ENCODE measurements at places on chromosomes 7 and 10. TPM values are rescaled to one million over a fixed set of nuclear protein-coding genes. Genes with fewer than 3 reads are reported as not detected.

Gene CTNNA3
- total RNA-seq = 2.3 TPM

DNA sequence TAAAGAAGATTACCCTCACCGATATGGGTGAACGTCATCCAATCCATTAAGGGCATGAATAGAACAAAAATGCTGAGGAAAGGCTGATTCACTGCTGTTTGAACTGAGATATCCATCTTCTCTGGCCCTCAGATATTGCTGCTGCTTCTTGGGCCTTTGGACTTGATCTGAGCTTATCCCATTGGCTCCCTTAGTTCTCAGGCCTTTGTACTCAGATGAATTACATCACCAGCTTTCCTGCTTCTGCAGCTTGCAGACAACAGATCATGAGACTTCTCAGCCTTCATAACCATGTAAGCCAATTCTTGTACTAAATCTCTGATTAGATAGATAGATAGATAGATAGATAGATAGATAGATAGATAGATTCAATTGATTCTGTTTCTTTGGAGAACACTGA, 40.2 kb downstream of the CYCS start:
- no peak for DNase-seq
- H3K36me3 ChIP-seq = no peaks in the 10 kb centered on the region
- no peak overlapping the region for H3K4me3 ChIP-seq

- peaks cover 15% of the 10 kb centered on the region for H3K36me3 ChIP-seq
- H3K4me3 ChIP-seq = no peak overlapping the region
- H3K4me1 ChIP-seq = peaks cover 3% of the 10 kb centered on the region
- peaks cover 8% of the 10 kb centered on the region for H3K27me3 ChIP-seq
These were observed 106.4 kb upstream of the TCF7L2 start for GRCh38 chr10:112843623-112844022.

Gene PRPS1L1
- total RNA-seq = not detected

DNA sequence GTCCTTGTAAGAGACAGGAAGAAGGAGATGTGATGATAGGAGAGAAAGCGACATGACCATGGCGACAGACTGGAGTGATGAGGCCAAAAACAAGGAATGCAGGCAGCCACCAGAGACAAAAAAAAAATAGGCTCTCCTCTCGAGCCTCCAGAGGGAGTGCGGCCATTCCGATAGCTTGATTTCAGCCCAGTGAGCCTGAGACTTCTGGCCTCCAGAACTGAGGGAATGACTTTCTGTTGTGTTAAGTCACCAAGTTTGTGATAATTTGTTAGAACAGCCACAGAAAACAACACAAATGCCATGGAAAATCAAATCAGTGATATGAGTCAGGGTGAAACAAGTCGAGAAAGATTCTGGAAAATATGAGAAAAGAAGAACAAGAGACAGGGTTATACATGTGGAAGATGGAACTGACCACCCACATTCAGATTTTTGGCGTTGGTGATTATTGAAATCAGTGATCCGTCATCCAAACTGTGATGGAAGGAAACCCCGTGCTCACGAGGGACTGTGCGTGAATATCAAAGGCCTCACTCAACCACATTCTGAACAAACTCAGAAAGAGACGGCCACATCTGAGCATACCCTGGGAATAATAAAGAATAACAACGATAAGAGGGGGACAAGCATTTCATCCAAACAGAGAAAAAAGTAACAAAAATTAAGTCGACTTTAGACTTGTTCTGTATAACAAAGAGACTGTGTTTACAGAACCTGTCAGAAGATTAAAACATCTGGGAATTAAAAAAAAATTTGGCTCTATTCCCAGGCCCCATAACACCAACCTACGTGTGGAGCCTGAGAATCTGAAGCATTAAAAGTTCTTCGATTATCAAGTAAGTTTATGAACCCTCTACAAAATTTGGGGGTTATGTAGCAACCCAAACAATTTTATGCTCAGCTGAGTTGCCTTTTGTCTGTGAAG, 72.1 kb downstream of the EEPD1 start:
- H3K27me3 ChIP-seq = no peaks in the 10 kb centered on the region
- no peak overlapping the region for H3K27ac ChIP-seq
- DNase-seq = no peak

Gene IKZF1
- 3.1 TPM for total RNA-seq

GRCh38 chr10:116706281-116706680, 36.1 kb downstream of the HSPA12A start:
- no peak overlapping the region for H3K27ac ChIP-seq
- no peak overlapping the region for H3K4me3 ChIP-seq
- DNase-seq = no peak
- no peaks in the 10 kb centered on the region for H3K36me3 ChIP-seq

DNA sequence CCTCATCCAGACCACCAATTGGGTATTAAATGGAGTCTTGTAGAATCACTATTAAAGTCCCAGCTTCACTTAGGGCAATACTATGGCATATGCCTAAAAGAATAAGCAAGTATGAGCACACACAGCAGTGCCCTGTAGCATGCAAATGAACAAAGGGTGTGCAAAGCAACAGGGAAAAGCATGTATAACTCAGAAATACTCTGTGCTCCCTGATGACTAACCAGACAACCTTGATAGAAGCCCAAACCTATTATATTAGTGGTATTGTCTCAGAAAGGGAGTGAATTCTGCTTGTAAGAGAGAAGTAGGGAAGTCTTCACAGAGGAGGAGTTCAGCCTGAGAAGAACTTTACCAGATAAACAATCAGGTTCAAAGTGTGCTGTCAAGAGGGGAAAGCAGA, 131.2 kb downstream of the DGKI start:
- H3K27ac ChIP-seq = no peak overlapping the region
- no peaks in the 10 kb centered on the region for H3K27me3 ChIP-seq
- no peaks in the 10 kb centered on the region for H3K4me1 ChIP-seq
- H3K4me3 ChIP-seq = no peak overlapping the region

Gene CFAP69
- 1.8 TPM for total RNA-seq

GRCh38 chr7:83413424-83413823, 235.5 kb downstream of the SEMA3E start:
- no peak for DNase-seq
- no peaks in the 10 kb centered on the region for H3K36me3 ChIP-seq
- no peaks in the 10 kb centered on the region for H3K4me1 ChIP-seq

DNA sequence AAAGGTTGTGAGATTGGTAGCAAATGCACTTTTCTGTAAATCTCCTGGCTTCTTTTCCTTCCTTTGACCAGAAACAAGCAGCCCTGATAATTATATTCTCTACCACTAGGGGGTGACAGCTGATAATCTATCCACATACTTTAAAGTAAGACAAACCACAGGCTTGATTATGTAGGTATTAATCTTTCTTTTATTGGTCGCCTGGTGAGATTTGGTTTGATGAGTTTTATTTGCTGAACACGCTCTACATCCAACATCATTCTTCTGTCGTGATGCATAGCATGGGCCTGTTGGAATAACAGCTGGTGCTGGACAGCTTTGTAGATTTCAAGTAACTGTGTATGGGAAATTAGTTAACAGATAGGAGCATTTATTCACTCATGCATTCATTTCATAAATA, 63.5 kb downstream of the ZNF365 start:
- H3K27me3 ChIP-seq = peaks cover 2% of the 10 kb centered on the region
- no peaks in the 10 kb centered on the region for H3K36me3 ChIP-seq
- H3K4me3 ChIP-seq = no peak overlapping the region
- no peaks in the 10 kb centered on the region for H3K4me1 ChIP-seq
- DNase-seq = peak; percentile 27
- H3K27ac ChIP-seq = no peak overlapping the region

GRCh38 chr10:124736491-124737136, 7.6 kb downstream of the FAM53B start:
- H3K36me3 ChIP-seq = peaks cover 8% of the 10 kb centered on the region
- H3K4me1 ChIP-seq = peaks cover 38% of the 10 kb centered on the region
- no peak overlapping the region for H3K4me3 ChIP-seq
- DNase-seq = no peak

DNA sequence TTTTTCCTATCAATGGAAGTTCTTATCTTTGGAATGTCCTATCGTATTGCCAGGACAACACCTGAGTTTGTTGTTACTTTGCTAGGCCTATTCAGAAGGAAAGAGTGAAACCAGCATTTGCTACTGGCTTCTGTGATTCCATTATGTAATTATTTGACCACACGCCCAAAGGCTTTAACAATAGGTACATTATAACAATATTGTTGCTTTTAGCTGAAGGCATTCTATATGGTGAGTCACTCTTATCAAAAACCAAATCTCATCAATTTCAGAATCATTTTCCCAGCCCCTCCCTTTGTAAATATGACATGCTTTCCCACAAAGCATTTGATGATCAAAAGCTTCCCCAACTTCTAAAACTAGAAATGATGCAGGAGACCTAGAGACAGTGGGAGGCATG, 294.4 kb upstream of the NEBL start:
- no peaks in the 10 kb centered on the region for H3K36me3 ChIP-seq
- no peaks in the 10 kb centered on the region for H3K4me1 ChIP-seq
- H3K27ac ChIP-seq = no peak overlapping the region
- H3K27me3 ChIP-seq = peaks cover 2% of the 10 kb centered on the region

- peaks cover 3% of the 10 kb centered on the region for H3K36me3 ChIP-seq
- DNase-seq = peak; percentile 47
- peaks cover 27% of the 10 kb centered on the region for H3K4me1 ChIP-seq
- H3K27ac ChIP-seq = no peak overlapping the region
- peaks cover 5% of the 10 kb centered on the region for H3K27me3 ChIP-seq
These were observed 209.1 kb downstream of the CCSER2 start for GRCh38 chr10:84537447-84537931.

- no peaks in the 10 kb centered on the region for H3K36me3 ChIP-seq
- H3K27me3 ChIP-seq = peaks cover 13% of the 10 kb centered on the region
- no peaks in the 10 kb centered on the region for H3K4me1 ChIP-seq
- H3K27ac ChIP-seq = no peak overlapping the region
- DNase-seq = no peak
- no peak overlapping the region for H3K4me3 ChIP-seq
These were observed 21.0 kb upstream of the CSGALNACT2 start for GRCh38 chr10:43117031-43117776.

DNA sequence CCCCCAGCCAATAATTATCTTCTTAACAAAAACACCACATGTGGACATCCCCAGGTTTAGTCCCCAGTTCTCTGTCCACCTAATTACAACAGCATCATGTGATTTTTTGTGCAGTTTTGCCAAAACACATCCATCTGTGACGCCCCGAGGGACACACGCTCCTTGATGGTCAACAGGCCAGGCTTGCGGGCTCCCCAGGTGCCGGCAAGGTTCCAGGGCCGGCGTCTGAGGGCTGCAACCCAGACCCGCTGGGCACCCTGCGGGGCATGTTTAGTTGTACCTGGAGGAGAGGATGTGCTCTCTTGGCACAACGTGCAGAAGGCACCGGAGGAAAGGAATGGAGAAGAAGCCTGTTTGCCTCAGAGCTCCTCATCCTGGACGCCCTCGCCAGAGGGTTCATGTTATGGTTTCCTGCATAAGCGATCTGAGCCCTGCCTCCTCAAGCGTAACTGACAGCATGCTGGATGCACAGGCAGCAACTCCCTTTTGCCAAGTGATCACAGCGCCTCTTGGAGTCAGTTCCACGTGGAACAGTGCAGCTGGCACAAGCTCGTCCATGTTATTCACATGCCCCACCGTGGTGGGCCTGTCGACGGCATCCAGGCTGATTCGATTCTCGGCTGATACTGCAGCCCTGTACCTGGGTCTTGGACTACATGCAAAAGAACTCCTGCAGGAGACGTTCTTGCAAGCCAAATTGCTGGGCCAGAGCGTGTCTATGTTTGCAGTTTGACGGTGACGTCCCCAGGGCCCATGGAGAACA, 41.6 kb downstream of the JAKMIP3 start:
- no peak overlapping the region for H3K4me3 ChIP-seq
- no peaks in the 10 kb centered on the region for H3K4me1 ChIP-seq
- peaks cover 4% of the 10 kb centered on the region for H3K27me3 ChIP-seq
- DNase-seq = no peak
- no peak overlapping the region for H3K27ac ChIP-seq

Gene CFAP70
- 1.7 TPM for total RNA-seq

- no peak overlapping the region for H3K27ac ChIP-seq
- H3K27me3 ChIP-seq = peaks cover 9% of the 10 kb centered on the region
- peaks cover 20% of the 10 kb centered on the region for H3K4me1 ChIP-seq
- peaks cover 9% of the 10 kb centered on the region for H3K36me3 ChIP-seq
- DNase-seq = no peak
These were observed 70.6 kb downstream of the FOXL3 start for GRCh38 chr7:360454-361100.

DNA sequence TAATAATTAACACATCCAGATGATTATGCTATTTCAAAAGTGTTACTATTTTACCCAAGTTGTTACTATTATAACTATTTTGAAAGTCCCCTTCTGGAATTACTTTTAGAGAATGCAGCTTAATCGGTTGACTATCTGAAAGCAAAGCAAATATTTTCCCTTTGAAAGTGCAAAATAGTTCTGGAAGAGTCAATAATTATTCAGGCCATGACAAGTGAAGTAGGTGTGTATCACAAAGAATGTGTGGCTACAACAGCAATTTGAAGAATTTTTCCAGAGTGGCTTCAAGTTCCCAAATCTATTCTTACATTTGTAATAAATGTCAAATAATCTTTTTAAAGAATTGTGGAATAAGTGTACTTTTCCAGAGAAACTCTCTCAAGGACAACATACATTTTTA, 42.8 kb downstream of the RNLS start:
- H3K36me3 ChIP-seq = no peaks in the 10 kb centered on the region
- peaks cover 3% of the 10 kb centered on the region for H3K27me3 ChIP-seq
- no peak overlapping the region for H3K27ac ChIP-seq
- H3K4me3 ChIP-seq = no peak overlapping the region

All from endothelial cell (in vitro differentiated cells).